Stimulated activated CD8-positive, alpha-beta memory T cell treated with anti-CD3 and anti-CD28 coated beads, Interleukin-7, amount 100 ng/mL, for 4 hours (primary cell): ENCODE measurements at places on chromosomes 5 and 9.

DNA sequence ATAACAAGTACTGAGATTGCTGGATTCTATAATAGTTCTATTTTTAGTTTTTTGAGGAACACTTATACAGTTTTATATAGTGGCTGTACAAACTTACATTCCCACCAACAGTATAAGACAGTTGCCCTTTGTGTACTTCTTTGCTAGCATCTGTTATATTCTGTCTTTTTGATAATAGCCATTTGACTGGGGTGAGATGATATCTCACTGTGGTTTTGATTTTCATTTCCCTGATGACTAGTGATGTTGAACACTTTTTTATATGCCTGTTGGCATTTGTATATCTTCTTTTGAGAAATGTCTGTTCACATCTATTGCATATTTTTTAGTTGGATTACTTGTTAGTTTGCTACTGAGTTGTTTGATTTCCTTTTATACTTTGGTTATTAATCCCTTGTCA is 204.1 kb upstream of the SMC2 start:
- no peak for DNase-seq

DNA sequence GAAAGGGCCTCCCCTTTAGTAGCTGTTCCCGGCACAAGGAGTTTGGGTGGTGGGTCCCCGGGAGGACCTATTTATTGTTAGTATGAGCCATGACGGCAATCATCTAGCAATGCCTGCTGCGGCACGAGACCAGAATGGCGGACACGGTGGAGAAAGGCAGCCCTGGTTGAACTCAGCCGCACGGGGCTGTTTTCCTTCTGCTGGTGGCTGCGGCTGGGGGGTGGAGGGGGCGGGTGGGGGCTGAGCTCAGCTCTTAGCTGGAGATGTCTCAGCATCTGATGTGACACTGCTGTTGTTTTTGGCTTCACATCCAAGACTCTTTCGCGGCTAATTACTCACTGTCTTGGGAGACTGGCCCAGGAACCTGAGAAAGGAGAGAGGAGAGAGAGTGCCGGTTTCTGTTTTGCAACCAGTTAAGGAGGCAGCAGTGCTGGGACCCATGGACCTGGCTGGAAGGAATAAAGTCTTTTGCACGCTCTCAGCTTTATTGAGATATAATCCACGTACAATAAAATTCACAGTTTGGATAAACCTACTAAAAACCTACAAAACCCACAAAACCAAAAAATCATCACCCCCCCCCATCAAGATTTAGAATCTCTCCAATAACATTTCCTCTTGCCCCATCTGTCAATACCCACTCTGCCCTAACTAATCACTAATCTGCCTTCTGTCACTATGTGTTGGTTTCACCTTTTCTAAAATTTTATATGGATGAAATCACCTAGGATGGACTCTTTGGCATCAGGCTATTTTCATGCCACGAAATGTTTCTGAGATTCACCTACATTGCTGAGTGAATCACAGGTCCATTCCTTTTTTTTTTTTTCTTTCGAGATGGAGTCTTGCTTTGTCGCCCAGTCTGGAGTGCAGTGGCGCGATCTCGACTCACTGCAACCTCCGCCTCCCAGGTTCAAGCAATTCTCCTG is 81.8 kb upstream of the NEURL1B start:
- DNase-seq, result no peak

- no peak for DNase-seq
These were observed 115.4 kb downstream of the EGFLAM start for GRCh38 chr5:38373743-38374142.

GRCh38 chr5:174553556-174553955 is 170.8 kb upstream of the MSX2 start:
- no peak for DNase-seq

DNA sequence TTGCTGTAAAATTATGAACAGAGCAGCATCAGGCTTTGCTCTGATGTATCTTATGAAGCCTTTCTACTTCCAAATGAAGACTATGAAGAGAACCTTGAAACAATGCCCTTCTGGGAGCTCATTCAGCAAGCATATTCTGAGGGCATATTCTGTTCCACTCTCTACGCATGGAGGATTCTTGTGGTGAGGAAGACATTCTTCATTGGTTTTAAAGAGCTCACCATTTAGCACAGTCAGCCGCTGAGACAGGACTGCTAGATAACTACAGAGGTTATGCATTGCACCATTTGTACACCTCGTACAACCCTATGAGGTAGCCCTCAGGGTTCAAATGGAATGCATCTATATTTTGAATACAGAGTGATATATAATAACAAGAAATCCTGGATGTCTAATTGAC is 61.0 kb downstream of the INVS start:
- DNase-seq, result no peak

GRCh38 chr9:935348-935965 is 41.0 kb upstream of the DMRT3 start:
- DNase-seq, result no peak

DNA sequence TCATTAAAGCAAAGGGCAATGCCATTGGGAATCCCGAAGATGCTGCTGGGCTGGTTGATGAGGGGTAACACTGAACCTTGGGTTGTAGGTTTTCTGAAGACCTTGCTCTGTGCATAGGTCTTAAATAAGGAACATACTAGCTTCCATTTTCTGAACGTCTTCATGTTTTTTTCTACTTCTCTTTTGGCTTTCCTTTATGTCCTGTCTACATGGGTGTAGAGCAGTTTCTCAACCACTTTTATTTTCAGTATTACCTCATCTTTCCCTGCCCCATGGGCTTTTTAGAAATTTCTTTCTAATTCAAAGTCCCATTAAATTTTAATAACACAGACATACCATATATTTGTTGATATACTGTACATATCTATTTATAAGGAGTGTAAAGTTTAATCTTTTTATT is at the start of gene IFNA14:
Gene IFNA14 (minus strand): TSS at position 95 of the 400 bp plus-strand sequence. CDS start 70 bp downstream, at position 25.
- DNase-seq, result no peak

- no peak for DNase-seq
These were observed 61.7 kb downstream of the MRPL36 start for GRCh38 chr5:1737790-1738405.

GRCh38 chr5:41856644-41857491 is 13.4 kb downstream of the OXCT1 start:
- DNase-seq, result no peak

DNA sequence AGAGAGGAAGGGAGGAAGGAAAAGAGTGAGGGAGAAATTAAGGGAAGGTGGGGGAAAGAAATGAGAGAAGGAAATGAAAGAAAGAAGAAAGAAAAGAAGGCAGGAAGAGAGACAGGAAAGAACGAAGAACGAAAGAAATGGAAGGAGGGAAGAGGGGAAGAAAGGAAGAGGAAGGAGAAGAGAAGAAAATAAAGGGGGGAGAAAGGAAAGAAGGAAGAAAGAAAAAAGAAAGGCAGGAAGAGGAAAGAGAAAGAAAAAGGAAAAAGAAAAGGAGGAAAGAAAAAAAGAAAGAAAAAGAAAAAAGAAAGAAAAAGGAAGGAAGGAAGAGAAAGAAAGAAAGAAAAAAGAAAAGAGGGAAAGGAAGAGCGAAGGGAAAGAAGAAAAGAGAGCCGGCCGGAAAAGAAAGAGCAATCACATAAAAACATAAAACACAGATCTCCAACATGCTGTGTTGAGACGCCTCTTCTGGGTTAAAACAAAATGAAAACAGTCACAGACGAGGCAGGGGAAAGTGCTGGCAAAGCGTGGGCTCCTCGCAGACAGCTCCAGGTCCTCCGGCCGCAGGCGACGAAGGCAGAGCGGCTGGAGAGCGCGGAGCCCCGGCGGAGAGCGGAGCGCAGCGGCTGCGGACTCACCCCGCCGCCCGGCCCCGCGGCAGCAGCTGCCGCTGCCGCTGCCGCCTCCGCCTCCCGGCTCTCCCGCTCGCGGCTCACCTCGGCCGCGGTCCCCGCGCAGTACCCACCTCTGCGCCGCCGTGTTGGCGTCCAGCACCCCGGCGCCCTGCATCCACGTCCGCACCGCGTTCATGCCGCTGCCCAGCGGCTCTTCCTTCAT is 896 bp downstream of the EBF1 start:
- no peak for DNase-seq

DNA sequence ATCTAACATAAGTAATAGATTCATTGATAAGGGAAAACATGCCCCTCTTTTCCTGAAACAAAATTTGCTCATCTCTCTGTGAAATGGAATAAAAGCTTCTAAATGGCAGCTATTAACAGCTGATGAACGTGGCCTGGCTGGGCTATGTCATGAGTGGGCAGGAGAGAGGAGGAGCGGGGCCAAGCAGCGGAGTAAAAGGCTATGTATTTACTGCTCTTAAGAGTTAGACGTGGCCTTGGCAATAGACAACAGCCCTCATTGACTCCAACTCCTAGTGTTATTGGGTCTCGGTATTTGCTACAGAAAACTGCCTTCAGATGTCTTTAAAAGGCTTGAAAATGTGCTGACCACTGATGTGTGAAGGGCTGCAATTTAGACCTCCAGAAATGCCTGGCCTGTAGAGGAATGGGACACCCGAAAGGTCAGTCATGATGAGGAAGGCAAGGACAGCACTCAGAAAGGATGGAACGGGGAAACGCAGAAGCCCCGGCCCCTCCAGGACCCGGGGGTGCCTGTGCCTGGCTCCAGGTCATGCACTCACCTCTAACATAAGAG is 116.8 kb downstream of the PDZD2 start:
- no peak for DNase-seq

- DNase-seq, result no peak
These were observed 59.5 kb upstream of the EQTN start for GRCh38 chr9:27356446-27356845.

- no peak for DNase-seq
These were observed 577.4 kb downstream of the ACTL7B start for GRCh38 chr9:108278341-108278740.

DNA sequence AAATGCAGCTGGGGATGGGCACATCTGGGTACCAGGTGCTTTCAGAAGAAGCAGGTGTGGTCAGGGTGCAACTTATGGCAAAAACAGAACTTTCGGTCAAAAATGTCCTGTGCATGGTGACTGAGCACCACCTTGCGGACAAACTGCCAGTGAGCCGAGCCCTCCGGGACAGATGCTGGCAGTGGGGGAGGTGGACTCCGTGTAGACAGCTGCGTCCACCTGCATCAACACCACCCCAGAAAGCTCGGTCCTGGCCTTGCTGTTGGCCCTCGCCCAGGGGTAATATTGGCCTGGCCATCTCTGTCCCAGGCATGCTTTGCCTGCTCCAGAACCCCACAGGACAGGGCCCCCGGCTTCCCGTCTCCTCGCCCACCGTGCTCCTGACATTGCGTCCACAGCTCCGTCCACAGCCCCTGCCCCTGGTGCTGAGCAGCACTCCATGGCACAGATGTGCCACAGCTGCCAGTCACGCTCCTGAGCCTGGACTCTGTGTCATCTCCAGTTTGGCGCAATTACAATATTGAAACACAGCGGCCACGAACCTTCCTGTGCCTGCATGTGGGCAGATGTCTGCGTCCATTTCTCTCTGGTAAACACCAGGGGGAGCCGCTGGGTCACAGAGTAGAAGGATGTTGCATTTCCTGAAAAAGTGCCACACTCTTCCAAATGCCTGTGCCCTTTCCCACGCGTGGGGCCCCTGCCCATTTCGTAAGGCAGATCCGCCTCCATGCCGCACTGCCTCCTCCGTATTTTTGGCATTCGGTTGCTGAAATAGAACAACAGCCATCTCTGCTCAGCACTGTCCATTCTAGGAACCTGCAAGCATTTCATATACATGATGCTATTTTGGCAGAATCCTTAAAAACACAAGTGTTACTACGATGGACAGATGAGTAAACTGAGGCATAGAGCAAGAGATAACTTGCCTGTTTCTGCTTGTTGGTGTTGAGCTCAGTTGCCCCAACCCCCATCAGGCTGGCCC is 33.4 kb upstream of the SLC6A19 start:
- peak; percentile 50 for DNase-seq

DNA sequence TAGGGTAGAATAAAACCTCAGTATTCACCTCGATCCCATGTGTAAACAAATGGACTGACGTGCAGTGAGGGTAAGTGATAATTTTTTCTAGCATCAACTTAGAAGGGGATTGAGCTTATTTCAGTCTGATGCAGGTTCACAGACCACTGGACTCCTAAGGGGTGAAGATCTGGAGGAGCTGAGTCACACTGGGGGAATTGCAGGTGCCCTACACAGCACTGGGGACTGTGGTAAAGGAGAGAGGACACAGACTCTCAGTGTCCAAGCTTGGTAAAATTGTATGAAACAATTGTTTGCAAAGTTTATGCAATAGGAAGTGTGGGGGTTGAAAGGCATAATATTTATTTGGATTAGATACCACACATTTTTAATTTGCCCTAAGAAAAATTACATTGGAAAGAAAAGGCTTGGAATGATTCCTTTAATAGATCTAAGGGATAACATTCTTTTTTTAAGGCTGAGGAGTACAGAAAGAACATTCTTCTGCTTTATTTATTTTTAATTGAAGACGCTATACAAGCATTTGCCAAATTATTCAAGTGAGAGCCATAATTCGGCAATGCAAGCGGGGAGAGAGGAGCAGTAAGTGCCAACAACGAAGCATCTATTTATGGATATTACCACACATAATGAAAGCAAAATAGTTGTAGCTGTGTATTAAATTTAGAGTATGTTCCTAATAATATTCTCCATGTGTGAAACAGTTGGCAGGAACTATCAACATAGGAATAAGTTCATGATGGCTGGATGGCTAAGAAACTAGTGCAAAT is 766.9 kb upstream of the ADAMTS16 start:
- no peak for DNase-seq

DNA sequence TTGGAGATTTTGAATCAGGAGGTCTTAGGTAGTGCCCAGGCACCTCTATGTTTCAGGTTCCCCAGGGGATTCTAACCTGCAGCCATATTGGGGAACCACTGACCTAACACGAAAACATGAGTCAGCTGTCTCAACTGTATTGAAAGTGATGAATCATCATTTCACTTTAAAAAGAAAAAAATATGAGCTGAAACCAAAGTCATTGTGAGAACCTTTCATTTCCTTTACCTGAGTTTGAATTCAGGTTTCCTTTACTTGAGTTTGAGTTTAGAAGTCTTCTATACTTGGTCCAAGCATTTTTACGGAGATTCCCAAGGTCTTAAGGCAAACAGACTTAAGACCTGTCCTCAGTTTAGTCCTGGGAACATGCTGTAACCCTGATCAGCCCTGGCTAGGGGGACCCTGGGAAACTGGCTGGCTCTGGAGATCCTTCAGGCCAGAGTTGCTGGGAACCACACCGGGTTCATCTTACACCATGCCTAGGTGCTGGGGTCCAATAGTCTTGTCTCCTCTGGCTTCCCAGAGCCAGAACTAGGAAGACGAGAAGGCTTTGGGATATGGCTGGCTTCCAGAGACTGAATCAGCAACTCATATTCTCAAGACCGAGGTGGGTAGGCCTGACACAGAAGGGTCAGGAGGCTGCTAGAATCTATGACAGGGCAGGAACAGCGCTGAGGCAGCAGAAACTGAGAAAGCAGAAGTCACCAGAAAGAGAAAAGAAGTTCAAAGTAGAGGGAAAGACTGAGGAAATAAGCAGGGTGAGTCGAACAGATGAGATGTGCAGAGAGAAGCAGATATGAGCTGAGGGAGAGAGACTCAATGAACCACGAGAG is 16.4 kb upstream of the PDCD1LG2 start:
- DNase-seq, result no peak

GRCh38 chr9:33230756-33231622 is 9.0 kb upstream of the SPINK4 start:
- no peak for DNase-seq

- no peak for DNase-seq
These were observed 81.2 kb downstream of the ARSB start for GRCh38 chr5:78903861-78904260.
